Stromal cell of bone marrow (primary cell): ENCODE measurements at places on chromosomes 5 and 9.
A peak's percentile ranks its signal among the peaks of the same experiment; 100 is the strongest.

GRCh38 chr9:112869041-112869529 lies 21.6 kb downstream of the SLC46A2 start:
- no peak for DNase-seq

- DNase-seq, result no peak
These were observed 29.5 kb downstream of the POU4F3 start for GRCh38 chr5:146368137-146368536.

DNA sequence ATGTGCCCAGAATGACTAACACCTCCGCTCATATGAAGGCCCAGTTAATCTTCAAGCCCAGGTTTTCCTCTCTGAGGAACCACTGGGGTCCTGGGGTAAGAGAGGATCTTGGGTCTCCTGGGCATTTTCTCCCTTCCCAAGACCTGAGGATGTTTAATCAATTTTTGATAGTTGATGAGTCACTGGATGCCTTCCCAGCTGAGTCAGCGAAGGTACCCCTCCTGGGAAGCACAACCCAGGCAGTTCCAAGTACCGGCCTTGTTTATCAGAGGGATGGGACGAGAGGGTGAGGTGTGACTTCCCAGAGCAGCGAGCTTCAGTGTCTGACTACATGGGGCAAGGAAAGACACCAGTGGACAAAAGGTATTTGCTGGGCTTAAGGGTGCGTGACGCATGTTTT lies 119.6 kb upstream of the IL12B start:
- no peak for DNase-seq

GRCh38 chr5:74143721-74144330 lies 496.7 kb downstream of the ENC1 start:
- DNase-seq, result no peak

GRCh38 chr5:149596712-149597111 lies 15.4 kb downstream of the ARHGEF37 start:
- DNase-seq, result no peak

GRCh38 chr5:67771221-67771620 lies 444.3 kb upstream of the PIK3R1 start:
- DNase-seq, result peak; percentile 28

- DNase-seq, result no peak
These were observed 65.5 kb downstream of the NR3C1 start for GRCh38 chr5:143337946-143338345.

GRCh38 chr9:89494199-89494598 lies 3.7 kb downstream of the SEMA4D start:
- DNase-seq, result no peak

DNA sequence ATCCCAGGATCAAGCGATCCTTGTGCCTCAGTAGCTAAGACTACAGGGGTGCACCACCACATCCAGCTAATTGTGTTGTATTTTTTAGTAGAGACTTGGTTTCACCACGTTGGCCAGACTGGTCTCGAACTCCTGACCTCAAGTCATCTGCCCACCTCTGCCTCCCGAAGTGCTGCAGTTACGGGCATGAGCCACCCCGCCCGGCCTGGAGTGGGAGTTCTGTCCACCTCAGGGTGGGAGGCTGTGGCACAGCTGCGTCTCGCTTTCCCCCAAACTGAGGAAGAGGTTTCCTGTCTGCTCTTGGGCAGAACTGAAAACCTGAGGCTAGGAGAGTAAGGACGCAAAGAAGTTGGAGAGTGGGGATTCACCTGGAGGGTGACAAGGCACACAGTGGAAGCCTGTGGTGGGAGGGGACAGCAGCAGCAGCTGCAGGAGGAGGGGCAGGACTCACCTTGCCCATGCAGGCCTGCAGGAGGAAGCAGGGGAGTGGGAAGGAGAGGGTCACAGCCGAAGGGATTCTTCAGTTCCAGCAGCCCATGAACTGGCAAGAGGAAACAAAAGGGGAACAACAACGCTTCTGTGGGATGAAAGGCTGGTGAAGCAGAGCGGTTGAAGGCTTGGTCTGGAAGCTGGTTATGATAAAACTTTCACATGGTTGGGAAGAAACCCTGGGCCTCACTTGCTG lies 181.4 kb downstream of the GAS1 start:
- no peak for DNase-seq

DNA sequence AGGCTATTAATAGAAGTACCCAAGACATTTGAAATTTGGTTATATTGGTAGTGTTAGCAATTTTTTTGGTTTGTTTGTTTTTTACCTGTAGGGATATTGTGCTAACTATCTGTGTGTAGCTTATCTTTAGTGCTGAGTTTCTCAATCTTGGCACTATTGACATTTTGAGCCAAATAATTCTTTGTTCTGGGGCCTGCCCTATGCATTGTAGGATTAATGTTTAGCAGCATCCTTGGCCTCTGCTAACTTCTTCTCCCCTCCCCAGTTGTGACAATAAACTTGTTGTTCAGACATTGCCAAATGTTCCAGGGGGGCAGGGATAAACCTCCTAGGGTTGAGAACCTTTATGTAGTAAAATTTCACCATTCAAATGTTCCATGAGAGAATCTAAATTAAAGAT lies 4.0 kb downstream of the FBXO4 start:
- no peak for DNase-seq

DNA sequence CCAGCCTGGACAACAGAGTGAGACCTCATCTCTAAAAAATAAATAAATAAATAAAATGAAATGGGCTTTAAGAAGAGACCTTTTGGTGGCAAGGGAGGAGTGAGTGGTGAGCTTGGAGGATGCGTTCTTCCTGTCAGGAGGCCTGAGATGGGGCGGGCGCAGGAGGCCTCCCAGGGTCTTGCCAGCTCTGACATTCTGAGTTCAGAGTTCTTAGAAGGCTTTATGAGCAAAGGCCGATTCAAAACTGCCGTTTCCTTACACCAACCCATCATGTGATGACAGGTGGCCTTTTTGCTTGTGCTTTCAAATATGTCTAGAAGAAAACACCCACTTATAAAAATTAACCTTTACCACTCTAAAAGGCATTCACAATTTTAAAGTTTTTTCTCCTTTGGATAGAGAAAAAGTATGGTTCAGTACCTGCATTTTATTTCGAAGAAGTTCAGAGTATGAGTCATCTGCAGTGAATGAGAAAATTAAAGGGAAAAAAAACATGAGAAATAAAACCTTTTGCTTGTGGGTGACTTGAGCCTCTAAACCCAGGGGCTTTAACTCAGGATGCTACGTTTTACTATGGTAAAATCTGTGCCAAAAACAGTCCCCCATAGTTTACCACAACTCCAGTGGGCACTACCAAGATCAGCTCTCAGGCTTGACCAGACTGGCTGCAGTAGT lies 157.4 kb upstream of the OTULINL start:
- DNase-seq, result no peak

DNA sequence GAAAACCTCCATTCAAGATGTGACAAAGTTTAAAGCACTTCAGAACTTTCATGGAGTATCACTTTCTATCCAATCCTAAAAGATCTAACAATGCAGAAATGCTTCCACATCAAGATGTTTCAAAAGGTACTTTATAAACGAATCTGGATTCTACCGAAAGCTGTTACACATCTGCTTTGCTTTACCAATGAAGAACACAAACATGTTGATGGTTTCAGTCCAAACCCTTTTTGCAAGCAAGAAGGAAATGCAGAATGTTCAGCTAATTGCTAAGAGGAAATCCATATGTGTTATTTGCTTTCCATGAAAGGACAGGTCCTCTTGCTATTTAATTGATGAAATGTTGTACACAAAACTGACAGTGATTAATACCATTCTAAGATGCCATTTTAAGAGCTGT lies 419.6 kb downstream of the EFNA5 start:
- DNase-seq, result no peak

DNA sequence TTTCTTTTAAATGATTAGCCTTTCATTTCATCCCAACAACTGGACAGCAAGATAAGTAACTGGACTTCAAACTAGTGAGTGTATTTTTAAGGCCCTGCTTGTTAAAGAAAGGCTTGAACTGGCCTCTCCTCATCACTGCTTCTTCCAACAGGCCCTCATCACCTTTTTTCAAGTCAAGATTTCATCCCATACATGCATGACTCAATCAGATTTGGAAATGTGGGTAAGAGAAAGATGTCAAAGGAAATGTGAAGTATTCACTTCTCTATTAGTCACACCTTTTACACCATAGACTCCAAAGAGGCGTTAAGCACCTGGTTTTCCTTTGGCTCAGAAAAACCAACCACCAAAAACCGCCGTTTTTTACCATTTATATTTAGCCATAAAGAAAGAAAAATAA lies 4.9 kb downstream of the NR4A3 start:
- no peak for DNase-seq

DNA sequence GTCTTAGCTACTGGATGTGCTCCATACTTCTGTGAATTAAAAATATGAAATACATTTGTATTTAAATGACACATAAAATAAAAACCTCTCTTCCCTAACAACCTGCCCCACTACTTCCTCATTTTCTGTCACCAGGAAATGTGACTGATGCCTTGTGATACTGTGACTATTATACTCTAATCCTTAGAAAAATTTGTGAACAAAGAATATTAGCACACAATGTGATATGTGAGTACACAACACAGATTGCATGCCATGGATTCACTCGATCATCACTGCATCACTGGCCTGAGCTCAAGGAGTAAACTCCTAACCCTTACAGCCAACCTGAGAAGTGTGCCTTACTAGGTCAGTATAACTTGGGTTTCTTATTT lies 281.0 kb downstream of the EFNA5 start:
- no peak for DNase-seq

DNA sequence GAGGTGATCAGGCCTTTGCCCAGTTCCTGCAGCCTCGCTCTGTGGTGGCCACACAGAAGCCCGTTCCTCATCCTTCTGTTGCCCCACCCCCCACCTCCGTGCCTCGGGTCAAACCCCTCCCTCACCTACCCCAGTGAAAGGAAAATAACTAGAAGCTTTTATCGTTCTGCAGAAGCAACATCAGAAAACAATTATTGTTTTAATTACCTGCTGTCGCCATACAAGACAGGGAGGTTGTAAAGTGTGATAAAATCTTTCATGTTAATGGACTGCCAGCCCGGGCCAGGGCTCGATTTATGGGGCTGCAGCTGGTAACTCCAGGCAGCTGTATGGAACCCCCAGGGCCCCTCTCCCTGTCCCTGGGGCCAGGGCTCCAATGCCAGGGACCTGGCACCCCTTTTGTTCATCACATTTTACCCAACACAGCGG lies 20.6 kb downstream of the UNC5A start:
- DNase-seq, result no peak

DNA sequence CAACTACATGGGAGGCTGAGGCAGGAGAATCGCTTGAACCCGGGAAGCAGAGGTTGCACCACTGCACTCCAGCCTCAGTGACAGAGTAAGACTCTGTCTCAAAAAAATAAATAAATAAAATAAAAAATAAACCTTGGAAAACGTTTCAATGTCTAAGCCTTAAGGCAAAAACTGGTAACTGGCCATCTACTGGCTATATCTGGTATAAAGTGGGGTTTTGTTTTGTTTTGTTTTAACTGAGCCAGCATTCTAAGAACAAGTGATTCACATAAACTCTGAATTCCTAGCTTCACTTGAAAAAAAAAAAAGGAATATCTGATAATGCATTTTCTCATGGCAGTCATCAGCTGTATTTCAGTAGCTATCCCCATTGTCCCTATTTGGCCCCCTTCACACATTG lies 126.1 kb upstream of the EFNA5 start:
- no peak for DNase-seq

- DNase-seq, result no peak
These were observed 93.3 kb downstream of the PARP8 start for GRCh38 chr5:50759526-50760270.

DNA sequence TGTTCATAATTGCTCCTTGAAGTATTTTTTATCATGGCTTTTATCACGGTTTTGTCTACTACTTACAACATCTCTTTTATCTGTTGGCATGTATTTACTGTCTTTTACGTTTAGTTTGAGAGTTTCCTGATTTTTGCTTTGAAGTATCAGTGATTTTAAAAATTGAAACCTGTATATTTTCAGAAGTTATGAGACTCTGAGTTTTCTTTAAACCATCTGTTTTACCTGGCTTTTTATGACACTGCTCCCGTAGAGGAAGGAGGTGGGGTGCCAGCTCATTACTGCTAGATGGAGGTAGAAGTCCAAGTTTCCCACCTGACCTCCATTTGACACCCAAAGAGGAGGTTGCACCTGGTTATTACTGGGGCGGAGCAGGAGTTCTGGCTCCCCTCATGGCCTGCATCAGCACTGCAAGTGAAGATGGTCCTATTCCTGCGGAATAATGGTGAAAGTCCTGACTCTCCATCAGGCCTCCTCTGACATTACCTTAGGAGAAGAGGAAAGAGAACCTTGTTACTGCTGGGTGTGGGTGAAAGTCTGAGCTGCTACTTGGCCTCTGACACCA lies 10.0 kb upstream of the ZNF131 start:
- no peak for DNase-seq

DNA sequence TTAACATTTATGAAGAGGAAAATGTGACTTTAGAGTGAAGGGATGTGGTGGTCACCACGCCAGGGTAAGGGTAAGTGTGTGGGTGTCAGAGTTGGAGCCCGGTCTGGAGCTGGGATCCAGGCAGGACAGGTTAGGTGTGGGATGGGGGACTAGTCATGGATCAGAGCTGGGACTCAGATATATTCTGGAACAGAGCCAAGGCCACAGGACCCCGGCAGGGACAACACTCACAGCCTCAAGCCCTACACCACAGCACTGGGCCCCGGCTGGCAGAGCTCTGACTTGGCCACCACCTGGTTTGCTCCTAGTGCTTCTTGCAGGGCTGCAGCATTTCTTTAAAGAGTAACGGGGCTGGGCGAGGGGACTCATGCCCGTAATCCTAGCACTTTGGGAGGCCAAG lies 47.4 kb downstream of the C5orf15 start:
- DNase-seq, result no peak

- DNase-seq, result no peak
These were observed 31.5 kb upstream of the FREM1 start for GRCh38 chr9:14941501-14942405.

DNA sequence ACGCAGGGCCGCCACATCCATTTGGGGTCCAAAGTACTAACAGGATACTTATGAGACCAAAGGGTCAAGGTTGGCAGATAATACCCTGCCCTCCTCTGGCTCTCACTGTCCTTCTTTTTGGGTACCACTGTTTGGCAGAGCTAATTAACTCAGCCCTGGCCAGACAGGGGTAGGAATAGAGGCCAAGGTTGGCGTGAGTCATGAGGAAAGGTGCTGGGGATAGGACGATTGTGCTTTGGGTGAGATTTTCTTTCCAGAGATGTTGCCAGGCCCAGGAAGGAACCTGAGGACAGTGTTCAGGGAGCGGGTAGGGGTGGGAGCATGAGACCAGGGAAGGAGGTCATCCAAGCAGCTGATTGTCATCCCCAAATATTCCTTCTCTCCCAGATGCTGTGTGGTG lies 191.8 kb upstream of the PANK3 start:
- DNase-seq, result no peak

- DNase-seq, result peak; percentile 79
These were observed 10.5 kb upstream of the S1PR3 start for GRCh38 chr9:88980740-88981203.

- DNase-seq, result no peak
These were observed 79.5 kb downstream of the PRRT1B start for GRCh38 chr9:131624636-131625507.

DNA sequence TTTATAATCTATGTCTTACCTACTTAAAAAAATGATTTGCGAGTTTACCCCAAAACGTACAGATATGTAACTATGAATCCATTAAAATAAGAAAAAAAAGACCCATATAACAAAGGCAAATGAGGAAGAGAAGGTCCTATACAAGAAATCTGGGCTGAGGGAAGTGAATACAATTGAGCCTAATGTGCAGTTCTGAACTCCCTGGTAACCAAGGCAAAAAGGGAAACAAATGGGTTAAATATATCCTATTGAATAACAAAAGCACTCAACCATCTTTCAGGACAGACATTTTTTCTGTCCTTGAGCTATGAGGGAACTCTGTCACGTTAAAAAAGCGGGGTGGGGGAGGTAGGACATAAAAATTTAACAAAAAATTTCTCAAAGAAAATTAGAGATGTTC lies 78.6 kb downstream of the PTPN3 start:
- DNase-seq, result no peak

- DNase-seq, result no peak
These were observed 13.1 kb downstream of the ROPN1L start for GRCh38 chr5:10454591-10455276.
